NCI-H1930 (cell line): ENCODE measurements at places on chromosomes 1 and 21.

- no peak for DNase-seq
These were observed 229.5 kb upstream of the VAMP3 start for GRCh38 chr1:7541629-7542028.

- no peak for DNase-seq
These were observed 25.6 kb downstream of the LRRC71 start for GRCh38 chr1:156945881-156946661.

- DNase-seq: no peak
These were observed 91.5 kb downstream of the UROD start for GRCh38 chr1:45103534-45103933.

DNA sequence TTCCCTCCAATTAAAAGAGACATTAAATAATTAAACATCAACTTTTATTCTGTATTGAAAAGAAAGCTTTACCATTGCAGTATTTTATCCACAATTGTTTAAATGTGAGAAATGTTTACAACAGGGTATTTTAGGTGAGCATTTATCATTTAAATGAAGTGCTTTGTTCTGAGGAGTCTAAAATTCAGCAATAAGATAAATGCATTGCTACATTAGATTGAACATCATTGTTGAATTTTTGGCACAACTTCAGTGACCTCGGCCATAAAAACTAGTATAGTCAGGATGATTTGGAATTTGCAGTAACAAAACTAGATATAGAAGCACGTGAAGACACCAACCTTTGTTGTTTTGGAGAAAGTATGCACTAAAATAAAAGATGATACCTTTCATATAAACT lies 692.9 kb downstream of the USP25 start:
- no peak for DNase-seq

GRCh38 chr21:24123785-24124184 lies 1483.5 kb downstream of the MRPL39 start:
- DNase-seq: no peak

DNA sequence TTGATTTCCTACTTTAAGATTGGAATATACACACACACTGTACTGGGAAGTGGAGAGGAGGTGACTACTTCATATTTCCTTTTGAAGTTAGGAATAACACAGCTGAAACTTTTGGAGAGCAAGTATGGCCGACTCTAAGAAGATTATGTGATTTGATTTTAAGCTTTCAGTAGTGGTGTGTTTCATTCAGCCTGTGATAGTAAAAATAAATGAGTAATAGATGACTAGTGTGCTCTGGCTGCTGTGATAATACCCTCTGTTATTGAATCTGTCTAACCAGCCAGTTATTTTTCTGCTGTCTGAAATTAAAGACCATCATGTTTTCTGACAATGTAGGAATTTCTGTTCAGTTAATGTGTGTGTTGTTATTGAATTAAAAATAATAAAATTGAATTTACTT lies 48.3 kb downstream of the CTTNBP2NL start:
- DNase-seq: no peak

- DNase-seq: no peak
These were observed 6.9 kb upstream of the NUAK2 start for GRCh38 chr1:205328476-205328875.
